T-cell (primary cell): ENCODE measurements at places on chromosomes 7 and 10.

GRCh38 chr7:103680161-103681144 lies 234.4 kb upstream of the SLC26A5 start:
- no peak for DNase-seq

DNA sequence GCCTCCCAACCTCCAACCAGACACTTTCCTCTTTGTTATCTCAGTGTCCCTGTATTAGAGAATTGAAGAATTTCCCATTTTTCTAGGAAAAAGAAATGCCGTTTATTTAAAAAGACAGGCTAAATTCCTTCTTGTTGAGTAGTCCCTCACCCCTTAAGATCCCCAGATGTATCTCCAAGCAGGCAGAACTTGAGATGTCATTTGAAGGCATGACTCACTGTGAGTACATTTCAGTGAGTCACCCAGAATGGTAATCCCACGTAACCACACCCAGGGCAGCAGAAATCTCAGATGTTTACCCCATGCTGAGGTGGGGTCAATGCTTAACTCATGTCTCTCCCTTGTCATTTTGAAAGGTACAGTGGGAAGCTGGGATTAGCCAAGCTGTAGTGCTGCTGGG lies 4.4 kb downstream of the ZNF655 start:
- no peak for DNase-seq

GRCh38 chr10:60497364-60497763 lies 107.7 kb upstream of the ANK3 start:
- no peak for DNase-seq

DNA sequence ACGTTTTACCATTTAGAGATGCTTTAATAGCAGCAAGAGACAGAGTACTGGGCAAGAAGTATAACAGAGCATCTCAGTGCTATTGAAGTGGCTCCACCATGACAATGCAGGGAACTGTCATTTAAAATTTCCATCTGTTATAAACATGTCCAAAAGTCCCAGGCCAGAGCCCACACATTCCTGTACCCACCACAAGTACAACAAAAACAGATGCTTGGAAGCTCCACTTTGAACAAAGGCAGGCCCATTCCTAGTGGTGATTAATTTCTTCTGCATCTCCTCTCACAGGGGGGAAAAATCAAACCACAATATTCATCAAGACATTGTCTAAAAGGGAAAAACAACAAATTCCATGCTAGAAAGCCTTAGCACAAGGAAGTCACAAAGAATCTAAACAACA lies 627.9 kb downstream of the PARD3 start:
- DNase-seq = no peak

DNA sequence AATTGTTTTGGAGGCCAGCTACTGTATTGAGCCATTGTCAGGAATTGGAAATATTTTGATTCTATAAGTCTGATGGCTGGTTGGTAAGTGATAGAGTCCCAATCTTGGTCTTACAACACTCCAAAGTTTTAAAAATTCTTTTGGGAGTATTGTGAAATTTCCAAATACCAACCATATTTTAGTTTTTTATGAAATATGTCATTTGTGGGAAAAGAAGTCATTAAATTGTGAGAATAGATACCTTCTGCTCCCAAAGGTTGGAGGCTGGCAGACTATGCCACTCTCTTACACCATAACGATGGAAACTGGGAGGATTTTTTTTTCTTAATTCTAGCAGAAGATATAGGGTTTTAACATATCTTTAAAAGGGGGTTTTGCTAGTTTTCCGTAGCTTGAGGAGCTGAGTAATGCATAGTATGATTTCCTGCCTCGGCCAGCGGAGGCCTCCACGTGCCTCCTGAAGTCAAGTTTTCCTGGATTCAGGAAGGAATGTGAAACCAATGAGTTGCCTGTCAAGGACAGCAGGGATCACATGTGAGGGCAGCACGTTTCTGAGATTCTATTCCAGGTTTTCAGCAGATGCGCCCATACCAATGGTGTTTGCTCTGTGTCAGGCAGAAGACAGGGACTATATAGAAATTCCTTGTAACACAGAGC lies 92.2 kb upstream of the LAMB4 start:
- DNase-seq = no peak

GRCh38 chr7:43570688-43571365 lies 12.1 kb upstream of the STK17A start:
- no peak for DNase-seq

- DNase-seq = no peak
Measured at GRCh38 chr10:58444876-58445275, 59.7 kb downstream of the TFAM start.

DNA sequence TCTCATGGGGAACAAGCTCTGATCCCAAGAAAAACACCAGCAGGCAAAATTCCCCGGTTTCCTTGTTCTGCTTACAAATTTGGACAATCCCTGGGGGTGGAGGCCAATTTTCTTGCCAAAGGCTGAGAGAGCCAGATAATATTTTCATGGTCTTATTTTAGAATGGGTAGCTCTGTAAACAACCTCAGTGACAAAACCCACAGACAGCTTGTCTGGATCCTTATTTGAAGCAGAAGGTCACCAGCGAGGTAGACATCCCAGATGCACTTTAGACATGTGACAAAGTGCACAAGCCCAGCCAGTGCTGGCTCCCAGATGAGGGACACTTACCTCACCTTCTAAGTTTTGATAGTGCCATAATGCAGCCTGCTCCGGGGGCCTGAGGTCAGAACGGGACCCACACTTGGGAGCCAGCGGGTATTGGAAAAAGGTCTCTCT lies 102.6 kb upstream of the DDC start:
- DNase-seq = no peak

DNA sequence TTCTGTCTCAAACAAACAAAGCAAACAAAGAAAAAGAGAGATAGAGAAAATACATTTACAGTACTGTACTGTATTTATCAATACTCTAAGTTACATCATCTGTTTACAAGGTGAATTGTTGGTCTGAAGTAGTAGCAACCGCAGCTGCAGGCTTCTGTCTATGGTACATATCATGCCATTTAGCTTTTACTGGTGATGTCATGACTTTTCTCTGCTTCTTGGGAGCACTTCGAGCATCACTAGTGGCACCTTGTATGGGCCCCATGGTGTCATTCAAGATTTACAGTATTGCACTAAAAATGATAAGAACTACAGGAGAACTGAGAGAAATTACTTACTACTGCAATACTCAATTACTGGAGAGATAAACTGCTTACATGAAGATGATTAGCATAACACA lies 826.9 kb downstream of the CNTNAP2 start:
- DNase-seq = no peak

- no peak for DNase-seq
Measured at GRCh38 chr7:55548295-55548731, 24.0 kb downstream of the VOPP1 start.

DNA sequence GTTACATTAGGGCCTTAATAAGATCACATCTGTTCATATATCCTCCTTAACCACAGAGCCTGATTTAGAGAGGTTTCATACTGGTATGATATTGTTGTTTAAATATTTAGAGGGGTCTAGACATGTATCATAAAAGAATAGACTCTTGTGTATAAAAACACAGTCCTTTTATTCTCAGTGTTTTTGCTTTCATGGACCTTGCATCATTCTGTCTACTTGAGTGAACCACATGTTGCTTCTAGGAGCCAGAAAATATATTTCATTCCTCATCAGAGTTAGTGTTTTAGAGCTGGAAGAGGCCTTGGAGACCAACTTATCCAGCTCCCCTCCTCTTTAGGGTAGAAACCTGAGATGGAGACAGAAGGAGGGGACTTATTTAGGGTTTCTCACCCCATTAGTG lies 312.8 kb downstream of the LRMDA start:
- no peak for DNase-seq

DNA sequence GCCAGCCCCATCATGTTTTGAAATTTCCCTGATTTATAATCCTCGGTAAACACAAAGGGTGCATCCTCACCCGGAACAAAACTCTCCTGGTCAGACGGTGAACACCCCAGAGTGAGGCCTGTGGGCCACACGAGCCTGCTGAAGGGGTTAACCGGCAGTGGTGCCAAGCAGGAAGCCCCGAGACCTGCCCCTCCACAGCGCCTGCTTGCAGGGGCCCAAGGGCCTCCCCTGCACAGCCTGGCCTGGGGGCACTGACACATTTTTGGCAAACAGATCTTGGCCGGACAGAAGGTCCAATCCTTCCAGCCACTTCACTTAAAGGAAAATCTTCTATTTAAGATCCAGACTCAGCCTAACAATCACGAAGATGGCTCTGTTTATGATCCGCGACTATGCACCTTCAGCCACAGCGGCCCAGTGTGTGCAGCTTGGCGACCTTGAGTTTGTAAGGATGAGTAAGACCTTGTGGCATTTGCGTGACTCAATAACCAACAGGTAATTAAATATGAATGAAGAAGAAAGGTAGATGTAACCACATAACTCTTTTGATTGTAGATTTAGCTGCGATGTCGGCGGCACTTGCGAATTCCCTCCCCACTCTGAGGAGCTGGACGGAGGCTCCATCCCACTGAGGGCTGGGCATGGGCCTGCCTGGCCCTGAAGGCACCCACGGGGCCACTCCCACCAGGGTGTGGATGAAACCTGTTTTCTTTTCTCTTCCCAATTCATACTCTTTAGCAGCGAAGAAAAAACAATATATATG lies 328.2 kb downstream of the DNAJB6 start:
- no peak for DNase-seq

GRCh38 chr7:33009734-33010133 lies 52.5 kb downstream of the FKBP9 start:
- no peak for DNase-seq
